Naive thymus-derived CD4-positive, alpha-beta T cell (primary cell): ENCODE measurements at places on chromosomes 5 and 9.
A peak's percentile ranks its signal among the peaks of the same experiment; 100 is the strongest.

GRCh38 chr5:179397516-179397915 is 52.3 kb upstream of the ADAMTS2 start:
- DNase-seq, result no peak

GRCh38 chr5:143153332-143154119 is 250.0 kb downstream of the NR3C1 start:
- no peak for DNase-seq

DNA sequence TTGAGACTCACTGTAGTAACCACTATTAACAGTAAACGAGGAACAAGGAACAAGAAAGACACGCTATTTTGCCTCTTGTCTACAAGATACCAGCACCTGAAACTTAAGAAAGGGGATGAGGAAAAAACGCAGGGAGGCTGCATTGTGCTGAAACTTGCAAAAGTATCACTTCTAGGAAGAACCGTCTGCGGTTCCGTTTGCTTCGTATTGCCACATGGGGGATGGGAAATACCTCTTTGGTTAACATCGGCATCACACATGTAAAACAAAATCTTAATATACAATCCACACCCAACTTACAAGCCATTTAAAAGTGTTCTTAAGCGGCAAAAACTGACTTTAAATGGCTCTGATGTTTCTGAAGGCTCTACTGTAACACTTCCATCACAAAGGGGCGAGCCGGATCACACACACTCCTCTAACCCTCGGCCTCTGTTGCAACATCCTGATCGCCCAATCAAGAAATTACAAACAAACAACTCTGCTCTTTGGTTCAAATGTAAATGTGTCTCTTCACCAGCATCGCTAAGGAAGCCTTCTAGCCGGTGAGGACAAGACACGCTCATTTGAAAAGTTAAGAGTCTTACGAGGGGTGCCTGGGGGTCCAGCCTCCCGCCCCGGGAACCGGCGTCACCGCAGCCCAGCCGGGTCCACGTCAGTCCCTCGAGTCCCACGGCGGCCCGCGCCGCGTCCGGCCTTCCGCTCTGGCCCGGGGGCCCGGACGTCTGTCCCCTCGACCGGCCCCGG is 621 bp downstream of the SEC16A start:
- DNase-seq, result peak; percentile 41

DNA sequence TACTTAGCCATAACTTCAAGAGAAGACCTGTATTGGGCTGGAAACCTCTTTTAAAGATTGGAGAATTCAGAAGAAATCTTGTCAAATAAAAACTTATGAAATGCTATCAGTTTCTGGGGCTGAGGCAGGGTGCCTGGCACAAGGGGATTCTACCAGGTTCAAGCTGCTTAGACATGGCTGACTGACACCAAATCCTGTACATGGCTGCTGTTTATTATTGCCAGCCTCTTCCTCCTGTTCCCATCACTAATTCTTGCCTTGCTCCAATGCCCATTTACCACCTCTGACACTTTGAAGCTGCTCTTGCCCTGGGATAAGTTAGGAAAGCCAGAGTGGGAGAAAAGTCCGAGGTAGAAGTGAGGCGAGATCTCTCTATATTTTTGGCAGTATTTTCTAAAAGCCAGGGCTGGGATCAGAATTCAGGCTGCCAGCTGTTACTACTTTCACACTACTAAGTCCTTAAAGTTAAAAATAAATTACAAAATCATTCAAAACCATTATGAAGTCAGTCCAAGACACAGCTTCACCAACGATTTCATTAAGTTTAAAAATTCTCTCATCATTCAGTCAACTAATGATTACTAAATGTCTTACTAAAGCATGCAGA is 66.3 kb upstream of the TNFAIP8 start:
- no peak for DNase-seq

DNA sequence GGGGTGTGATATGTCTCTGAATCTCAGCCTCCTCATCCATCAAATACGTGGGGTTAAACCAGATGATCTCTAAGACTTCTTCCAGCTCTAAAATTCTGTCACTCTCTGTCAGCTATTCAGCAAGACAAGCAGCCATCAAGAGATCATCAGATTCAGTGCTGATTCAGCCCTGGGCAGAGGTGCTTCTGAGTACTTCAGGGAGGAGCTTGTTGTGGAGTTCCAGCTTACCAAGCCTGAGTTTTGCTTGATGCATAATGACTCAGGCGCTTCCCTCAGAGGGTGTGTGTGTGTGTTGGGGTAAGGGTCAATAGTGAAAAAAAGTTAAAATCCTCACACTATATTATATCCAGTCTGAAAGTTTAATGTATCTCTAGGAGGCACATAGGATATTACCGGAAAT is 29.6 kb upstream of the TAF1L start:
- no peak for DNase-seq

DNA sequence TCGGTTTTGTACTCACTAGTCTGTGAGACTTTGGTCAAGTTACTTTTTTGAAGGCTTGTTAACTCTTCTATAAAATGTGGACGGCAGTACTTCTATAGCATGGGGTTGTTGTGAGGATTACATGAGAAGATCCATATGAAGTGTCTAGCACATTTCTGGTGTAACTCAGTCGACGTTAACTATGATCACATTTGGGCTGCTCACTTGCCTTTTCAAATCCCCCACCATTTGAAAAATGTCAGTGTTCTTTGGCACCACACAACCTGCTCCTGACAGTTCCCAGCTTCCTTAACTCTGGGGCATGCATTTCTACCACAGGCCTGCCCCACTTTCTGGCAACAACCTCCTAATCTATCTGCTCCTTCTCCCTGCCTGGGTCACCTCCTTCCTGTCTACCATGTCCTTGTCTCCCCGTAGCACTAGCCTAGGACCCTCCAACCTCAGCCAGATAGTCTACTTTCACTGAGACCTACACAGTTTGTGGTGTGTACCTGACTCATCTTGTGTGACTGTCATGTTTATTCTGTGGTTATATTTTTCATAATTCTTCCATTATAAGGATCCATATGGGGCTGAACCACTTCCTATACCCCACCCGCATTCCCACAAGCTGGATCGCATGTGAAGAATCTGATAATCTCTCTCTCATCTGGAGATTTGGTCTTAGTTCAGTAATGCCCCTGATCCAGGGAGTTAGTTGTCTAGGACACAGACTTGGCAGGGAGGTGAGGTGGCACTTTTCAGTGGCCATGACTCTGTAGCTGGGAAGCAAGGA is 30.2 kb upstream of the BASP1 start:
- no peak for DNase-seq
